ENCODE measurements at places on chromosomes 11 and 22.

DNA sequence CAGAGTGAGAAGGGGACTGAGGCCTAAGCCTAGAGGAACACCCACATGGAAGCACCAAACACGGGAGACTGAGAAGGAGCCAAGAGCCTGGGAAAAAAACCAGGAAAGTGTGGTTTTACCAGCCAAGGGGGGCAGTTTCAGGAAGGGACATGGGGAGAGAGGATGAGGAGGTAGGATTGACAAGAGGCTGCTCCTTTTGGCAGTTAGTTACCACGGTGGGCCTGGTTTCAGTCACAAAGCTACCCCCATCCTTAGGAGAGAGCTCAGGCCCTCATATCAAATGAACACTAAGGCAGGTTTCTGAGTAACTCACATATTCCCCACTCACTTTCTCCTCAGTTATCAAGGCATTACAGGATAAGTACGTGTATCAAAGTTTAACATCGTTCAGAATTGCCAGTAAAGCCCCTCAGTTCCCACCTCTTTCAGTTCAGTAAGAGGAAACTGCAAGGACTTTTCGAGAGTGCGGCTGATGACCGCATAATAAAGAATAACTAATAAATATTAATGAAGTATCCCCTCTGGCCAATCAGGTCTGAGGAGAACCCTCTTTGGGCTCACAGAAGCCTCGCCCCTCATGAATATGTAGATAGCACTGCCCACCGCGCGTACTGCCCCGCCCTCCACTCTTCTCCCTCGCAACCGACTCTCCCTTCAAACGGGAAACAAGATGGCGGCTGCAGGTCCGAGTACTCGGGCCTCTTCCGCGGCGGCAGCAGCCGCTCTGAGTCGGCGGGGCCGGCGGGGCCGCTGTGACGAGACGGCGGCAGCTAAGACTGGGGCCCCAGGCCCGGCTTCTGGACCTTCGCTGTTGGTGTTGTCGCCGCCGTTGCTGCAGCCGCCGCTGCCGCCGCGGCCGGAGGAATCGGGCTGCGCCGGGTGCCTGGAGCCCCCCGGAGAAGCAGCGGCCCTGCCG, at the start of gene RNF169:
TSS of gene RNF169 (plus strand) at position 639 of the 916 bp plus-strand sequence. CDS start at position 671, 32 bp downstream.
- DNase-seq, result peak; percentile 89

DNA sequence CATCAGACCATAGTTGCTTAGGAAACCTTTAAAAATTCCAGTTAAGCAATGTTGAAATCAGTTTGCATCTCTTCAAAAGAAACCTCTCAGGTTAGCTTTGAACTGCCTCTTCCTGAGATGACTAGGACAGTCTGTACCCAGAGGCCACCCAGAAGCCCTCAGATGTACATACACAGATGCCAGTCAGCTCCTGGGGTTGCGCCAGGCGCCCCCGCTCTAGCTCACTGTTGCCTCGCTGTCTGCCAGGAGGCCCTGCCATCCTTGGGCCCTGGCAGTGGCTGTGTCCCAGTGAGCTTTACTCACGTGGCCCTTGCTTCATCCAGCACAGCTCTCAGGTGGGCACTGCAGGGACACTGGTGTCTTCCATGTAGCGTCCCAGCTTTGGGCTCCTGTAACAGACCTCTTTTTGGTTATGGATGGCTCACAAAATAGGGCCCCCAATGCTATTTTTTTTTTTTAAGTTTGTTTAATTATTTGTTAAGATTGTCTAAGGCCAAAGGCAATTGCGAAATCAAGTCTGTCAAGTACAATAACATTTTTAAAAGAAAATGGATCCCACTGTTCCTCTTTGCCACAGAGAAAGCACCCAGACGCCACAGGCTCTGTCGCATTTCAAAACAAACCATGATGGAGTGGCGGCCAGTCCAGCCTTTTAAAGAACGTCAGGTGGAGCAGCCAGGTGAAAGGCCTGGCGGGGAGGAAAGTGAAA, 73.4 kb downstream of the NCAPD3 start:
- DNase-seq, result no peak

DNA sequence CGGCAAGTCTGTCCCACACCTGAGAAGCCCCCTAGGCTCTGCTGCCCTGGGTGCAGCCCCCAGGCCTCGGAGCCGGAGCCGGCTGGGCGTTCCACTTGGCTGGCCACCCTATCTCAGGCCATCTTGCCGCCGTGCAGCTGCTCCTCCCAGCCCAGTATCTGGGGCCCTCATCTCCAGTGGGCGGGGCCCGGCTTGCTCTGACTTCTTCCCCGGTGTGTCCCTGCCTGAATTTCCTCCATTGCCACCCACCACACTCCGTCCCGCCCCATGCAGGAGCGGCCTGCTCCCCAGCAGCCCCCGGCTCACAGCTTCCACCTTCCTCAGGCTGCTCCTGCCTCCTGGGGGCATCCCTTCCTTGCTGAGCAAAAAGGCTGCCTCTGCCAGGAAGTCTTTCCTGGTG, 46.6 kb downstream of the WNT7B start:
- no peak for DNase-seq

- no peak for DNase-seq
Measured at GRCh38 chr11:73271936-73272679, at the start of gene P2RY6. TSS of gene P2RY6 (plus strand) at chr11:73272338. CDS start at chr11:73296519, 24,181 bp downstream.

- no peak for DNase-seq
Measured at GRCh38 chr22:41927813-41928212, 1.2 kb upstream of the TNFRSF13C start.

DNA sequence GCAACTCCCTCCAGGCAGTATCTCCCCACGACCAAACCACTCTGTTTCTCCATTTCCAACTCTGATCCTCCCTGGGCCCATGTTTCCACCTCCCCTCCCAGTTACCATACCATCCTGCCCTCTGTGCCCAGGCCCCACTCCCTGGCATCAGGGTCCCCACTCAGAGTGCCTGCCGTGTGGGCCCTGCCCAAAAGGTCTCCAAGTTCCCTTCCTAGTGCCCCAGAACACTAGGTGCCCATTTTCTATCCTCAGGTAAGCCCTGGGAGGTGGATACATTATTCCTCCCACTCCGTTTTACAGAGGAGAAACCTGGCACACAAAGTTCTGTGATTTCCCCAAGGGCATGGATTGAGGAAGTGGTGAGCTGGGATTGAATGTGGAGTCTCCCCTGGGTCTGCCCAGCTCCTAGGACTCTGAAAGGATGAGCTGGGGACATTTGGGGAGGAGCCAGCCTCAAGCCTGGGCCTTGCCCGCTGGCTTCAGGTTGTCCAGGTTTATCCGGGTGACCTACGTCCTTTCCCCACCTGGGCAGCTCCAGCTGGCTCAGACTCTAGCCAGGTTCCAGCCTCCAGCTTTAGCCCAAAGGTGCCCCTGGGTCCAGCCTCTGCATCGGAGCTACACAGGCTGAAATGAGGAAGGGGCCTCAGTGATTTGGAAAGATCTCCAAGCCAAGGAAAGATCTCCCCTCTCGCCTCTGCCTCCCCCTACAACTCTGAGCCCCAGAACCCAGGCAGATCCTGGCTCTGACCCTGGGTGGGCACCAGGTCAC, 2.2 kb upstream of the GSTT4 start:
- no peak for DNase-seq

DNA sequence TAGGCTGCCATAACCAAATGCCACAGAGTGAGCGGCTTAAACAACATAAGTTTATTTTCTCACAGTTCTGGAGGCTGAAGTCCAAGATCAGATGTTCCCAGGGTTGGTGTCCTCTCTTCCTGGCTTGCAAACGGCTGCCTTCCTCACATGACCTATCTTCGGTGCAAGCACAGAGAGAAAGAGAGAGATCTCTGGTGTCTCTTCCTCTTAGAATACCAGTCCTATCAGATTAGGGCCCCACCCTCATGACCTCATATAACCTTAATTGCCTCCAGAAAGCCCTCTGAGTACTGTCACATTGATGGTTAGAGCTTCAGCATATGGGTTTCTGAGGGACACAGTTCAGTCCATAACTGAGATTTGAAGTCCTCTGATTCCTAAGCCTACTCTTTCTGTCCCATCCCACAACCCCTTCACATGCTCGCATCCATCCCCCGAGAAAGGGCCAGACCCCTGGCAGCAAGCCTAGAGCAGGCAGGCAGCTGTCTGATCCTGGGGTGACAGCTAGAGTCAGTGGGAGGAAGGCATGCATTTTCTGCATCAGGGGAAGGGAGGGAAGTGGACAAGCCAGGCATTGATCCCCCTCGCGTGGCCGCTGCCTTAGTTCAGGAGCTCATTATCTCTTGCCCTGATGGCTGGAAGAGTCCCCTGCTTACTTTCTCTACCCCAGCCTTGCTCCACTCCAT, 114.1 kb downstream of the FAR1 start:
- DNase-seq, result no peak

DNA sequence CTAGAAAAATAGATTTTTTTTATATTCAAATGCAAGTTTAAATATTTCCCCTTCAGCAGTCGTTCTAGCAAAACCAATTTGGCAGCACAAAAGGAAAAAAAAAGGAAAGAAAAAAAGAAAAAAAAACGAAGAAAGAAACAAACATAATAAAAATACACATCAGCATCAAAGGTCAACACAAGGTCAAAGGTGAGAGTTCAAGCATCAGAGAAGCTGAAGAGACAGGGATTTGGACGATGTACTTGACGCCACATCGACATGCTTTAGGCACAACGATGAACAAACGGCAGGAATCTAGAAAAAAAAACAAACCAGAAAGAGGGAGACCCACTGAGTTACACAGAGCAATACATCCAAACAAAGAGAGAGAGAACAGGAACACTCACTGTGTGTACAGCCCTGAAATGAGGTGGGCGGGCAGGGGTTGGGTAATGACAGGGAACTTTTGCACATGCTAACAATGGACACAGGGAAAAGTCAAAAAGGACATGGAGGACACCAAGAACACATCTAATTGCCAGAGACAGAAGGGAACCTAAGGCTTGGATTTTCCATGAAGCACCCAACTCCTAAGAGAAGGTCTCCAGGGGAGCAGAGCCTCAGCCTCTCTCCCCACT, 19.8 kb upstream of the RAPSN start:
- DNase-seq, result no peak

DNA sequence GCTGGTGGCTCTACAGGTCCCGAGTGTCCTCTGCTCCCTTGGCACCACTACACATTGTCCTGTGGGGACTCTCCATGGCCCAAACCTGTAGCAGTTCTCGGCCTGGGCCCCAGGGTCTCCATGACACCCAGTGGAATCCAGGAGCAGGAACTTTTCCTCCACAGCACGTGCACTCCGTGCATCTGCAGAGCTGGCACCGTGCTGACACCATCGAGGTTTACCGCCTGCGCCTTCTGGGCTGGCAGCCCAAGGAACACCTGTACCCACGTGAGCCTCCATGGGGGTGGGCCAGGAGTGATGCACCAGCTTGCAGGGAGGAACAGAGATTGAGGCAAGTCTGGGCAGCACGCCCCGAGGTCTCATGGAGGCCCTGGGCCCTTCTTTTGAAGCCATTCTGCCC, 25.2 kb downstream of the TSPAN32 start:
- DNase-seq, result no peak

- DNase-seq, result peak; percentile 24
Measured at GRCh38 chr22:50218996-50219727, 18.4 kb downstream of the SELENOO start.

DNA sequence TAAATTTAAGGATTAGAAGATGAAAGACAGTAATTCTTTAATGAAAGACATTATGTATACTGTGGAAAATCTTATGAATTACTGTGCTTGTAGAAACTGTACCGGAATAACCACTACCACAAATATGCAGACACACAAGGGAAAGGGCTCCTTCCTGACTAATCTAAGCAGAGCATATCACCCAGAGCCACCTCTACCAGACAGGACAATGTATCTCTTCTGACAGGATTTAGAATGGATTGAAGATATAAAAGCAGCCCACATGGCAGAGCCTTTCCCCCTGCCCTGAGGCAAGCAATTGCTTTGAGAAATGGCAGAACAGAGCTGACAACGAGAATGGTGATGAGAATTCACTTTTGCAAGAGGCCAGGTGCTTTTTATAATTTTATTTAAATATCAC, 144.1 kb downstream of the NOX4 start:
- no peak for DNase-seq

DNA sequence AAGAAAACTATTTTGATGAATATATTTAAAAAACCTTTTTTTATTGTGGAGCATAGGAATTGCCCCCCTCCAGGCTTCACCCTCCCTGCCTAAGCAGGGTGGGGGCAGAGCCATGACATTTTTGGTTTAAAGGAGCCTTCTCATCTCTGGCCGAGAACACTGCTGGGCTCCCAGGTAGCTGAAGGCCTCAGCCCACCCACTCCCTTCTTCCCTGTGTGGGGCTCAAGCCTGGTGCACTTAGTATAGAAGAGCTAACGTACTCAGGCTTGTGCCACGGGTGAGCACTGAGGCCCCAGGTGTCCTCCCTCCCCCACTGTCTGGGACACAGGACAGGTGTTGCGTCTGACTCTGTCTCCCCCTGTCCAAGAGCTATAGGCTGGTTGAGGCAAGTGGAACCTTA, 2.2 kb upstream of the IL18BP start:
- DNase-seq, result no peak

All from CD8-positive, alpha-beta T cell (primary cell).